Fibroblast of villous mesenchyme (primary cell): ENCODE measurements at places on chromosomes 5 and 9.

- no peak for DNase-seq
Observed at GRCh38 chr9:87567571-87567970, 69.9 kb downstream of the DAPK1 start.

- peak; percentile 44 for DNase-seq
Observed at GRCh38 chr5:64229163-64229774, 63.6 kb downstream of the RNF180 start.

- peak; percentile 29 for DNase-seq
Observed at GRCh38 chr9:121499427-121500164, at the start of gene GGTA1. TSS of gene GGTA1 (minus strand) at chr9:121499844. CDS start at chr9:121467922, 31,922 bp downstream.

DNA sequence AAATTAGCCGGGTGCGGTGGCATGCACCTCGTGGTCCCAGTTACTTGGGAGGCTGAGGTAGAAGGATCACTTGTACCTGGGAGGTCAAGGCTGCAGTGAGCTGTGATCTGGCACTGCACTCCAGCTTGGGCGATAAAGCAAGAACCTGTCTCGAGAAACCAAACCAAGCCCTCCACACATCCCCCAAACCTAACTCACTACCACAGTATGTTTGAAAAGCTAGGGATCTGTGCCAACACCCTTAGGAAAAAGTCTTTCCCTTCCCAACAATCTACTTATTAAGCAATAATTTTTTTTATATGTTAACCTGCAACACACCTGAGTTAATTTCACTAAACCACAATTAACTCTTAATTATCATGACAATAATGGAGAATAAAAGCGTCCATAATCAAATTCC is 2.2 kb downstream of the UBTD2 start:
- no peak for DNase-seq

DNA sequence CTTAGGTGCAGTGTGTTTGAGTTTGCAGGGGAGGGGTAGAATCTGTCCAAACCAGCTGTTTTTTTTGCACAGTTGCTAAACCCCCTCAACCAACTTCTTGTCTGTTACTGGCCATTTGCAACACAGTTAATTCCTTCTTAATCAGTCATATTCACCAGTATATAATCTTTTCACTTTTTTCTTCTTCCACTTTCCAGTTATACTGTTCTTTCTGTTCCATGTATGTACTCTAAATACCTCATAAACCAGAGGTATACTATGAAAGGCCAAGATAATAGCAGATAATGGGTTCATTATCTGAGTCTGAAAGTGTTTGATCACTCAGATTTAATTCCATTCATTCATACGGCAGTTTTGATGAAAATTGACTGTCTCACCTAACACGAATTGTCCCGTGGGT is 11.1 kb downstream of the SMAD5 start:
- DNase-seq: no peak

DNA sequence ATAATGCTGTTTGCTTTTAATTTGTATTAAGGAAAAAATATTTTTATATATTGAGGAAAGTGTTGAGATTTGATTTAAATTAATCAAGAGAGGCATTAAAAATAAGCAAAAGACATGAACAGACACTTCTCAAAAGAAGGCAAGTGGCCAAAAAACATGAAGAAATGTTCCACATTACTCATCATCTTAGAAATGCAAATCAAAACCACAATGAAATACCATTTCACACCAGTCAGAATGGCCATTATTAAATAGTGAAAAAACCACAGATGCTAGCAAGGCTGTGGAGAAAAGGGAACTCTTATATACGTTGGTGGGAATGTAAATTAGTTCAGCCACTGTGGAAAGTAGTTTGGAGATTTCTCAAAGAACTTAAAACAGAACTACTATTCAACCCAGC is 45.9 kb downstream of the RANBP17 start:
- peak; percentile 76 for DNase-seq

DNA sequence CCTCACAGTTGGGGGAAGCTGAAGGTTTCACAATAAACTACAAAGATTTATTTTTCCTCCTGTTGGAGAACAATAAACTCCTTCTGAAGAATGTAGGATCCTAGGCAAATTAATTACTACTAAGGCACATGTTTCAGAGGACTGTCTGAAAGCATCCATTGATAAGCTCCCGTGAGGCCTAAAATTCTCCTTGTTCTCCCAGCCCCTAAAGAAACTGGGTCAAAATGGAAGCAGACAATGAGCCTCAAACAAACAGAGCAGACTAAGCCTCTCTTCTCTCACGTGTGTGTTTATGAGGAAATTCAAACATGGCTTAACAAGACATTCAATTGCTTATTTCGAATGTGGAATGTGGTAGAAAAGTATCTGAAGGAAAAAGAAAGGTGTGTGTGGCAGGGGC is 249.0 kb downstream of the GLIS3 start:
- no peak for DNase-seq

- DNase-seq: peak; percentile 58
Observed at GRCh38 chr9:96513622-96514021, 63.7 kb downstream of the HABP4 start.

DNA sequence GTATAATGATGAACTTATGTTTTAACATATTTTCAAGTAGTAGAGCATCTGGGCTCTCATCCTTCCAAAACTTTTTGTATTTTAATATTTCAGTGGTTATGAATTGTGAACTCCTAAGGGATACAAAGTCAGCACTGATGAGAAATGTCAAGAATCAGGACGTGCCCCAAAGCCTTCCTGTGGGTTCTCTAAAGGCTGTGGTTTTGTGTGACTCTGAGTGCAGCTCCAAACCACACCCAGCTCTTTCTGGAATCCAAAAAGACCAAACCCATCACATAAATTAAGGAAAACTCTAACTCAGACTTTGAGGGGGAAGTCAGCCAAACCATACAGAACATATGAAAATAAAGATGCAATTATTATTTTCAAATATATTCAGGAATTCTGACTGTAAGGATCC is 40.8 kb upstream of the SMU1 start:
- DNase-seq: peak; percentile 41

DNA sequence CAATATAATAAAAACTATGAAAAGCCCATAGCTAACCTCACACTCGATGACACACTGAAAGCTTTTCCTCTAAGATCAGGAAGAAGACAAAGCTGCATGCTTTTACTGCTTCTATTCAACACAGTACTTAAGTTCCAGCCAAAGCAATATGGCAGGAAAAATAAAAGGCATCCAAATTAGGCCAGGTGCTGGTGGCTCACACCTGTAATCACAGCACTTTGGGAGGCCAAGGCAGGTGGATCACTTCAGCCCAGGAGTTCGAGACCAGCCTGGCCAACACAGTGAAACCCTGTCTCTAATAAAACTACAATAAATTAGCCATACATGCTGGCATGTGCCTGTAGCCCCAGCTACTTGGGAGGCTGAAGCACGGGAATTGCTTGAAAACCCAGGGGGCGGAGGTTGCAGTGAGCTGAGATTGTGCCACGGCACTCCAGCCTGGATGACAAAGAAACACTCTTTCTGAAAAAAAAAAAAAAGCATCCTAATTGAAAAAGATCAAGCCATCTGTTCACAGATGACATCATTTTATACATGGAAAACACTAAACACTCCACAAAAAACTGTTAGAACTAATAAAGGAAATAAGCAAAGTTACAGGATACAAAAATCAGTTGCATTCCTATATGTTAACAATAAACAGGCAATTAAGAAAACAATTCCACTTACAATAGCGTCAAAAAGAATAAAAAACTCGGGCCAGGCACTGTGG is 17.9 kb downstream of the ZFR start:
- no peak for DNase-seq

- no peak for DNase-seq
Observed at GRCh38 chr9:76426807-76427419, 32.1 kb upstream of the GCNT1 start.

- DNase-seq: no peak
Observed at GRCh38 chr9:78515108-78515507, 218.2 kb downstream of the PSAT1 start.

DNA sequence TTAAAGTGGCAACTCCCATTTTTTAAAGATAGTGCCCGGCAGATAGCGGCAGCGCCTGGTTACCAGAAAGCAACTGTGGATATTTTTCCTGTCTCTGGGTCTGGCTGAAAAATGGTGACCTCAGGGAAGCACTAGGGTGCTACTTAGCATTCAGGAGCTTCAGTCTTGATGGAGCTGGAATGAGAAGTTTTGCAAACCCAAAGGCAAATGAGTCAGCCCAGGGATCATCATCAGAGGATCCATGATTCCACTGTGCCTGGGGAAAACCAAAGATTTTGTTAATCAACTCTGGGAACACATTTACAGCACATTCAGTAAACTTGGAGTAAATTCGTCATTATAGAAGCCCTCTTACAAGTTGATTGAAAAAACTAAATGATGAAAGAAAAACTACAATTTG is 26.7 kb downstream of the F2R start:
- DNase-seq: peak; percentile 68

- peak; percentile 32 for DNase-seq
Observed at GRCh38 chr5:112742424-112742823, 4.7 kb downstream of the APC start.
